ENCODE measurements at places on chromosomes 13 and 19.

GRCh38 chr13:55029280-55029679 lies 2000.7 kb downstream of the OLFM4 start:
- DNase-seq = no peak

DNA sequence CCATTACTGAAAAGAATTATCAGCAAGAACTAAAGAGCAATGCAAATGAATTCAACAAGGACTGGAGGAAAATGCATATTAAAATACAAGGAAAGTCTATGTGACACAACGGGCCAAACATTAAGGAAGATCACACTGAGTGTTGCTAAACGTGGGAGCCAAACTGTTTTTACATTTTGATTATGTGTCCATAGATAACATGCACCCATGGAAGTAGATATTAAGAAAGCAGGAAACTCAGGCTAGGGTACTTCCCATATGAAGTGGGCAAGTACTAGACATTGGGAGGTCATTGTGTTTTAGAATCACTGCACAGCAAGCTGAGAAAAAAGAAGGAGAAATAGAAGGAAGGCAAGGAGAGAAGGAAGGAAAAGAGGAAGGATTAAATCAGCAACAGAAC lies 161.8 kb downstream of the KCTD12 start:
- DNase-seq = no peak

- DNase-seq = no peak
These were observed 238.5 kb downstream of the FGF9 start for GRCh38 chr13:21909331-21909730.

DNA sequence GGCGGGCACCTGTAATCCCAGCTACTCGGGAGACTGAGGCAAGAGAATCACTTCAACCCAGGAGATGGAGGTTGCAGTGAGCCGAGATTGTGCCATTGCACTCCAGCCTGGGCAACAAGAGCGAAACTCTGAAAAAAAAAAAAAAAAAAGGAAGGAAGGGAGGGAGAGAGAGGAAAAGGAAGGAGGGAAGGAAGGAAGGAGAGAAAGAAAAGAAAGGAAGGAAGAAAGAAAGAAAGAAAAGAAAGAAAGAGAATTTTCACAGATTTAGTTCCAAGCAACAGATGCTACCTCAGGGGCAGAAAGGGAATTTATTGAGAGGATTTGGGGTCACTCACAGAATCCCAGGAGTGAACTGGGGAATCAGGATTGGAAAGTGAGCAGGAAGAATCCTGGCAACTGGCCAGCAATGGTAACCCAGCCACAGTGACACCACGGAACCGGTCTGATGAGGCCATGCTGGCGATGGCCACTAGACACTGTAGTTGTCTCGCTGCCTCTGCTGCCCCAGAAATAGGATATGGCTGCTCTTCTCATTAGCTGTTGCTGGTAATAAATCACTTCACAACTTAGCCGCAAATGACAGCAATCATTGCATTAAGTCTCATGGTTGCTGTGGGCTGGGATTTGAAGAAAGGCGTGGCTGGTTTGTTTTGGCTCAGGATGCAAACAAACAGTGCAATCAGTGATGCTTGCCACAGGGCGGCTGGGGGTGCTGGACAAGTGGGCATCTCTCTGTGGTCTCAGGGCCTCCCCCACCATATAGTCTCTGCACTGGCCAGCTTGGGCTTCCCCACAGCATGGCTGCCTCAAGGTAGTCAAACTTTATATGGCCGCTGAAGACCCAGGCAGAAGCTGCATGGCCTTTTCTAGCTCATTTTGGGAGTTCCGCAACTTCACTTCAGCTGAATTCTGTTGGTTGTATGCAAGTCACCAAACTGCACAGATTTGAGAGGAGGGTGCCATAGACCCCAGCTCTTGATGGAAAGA lies 5.2 kb upstream of the BCAM start:
- no peak for DNase-seq

- DNase-seq = no peak
These were observed 22.0 kb upstream of the POU4F1 start for GRCh38 chr13:78625384-78625783.
